ENCODE measurements at places on chromosomes 6 and 20.
A peak's percentile ranks its signal among the peaks of the same experiment; 100 is the strongest.

GRCh38 chr6:6781873-6782227, 193.3 kb downstream of the LY86 start:
- DNase-seq, result no peak

DNA sequence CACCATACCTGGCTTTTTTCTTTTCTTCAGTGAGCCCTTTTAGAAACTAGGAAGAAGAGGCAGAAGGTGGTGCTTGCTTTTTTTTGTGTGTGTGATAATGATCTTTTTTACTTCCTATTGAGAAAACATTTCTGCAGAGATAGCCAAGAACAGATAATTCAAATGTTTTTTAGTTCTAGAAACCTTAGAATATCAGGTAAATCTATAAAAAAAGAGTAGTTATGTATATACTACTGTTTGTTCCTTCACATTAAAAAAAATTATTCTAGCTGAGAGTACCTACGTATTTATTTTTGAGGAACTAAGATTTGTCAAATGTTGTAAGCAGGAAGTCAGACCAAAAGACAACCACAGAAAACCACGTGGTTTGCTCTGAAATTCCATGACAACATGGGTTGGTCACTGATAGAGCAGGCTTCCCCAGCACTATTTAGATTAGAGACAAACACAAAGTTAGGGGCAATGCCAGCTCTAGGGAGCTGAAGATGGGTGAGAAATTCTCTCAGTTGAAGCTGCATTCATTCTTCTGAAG, 12.8 kb downstream of the STK4 start:
- DNase-seq, result no peak

- peak; percentile 60 for DNase-seq
Measured at GRCh38 chr6:41367700-41368099, 32.3 kb downstream of the NCR2 start.

GRCh38 chr6:13234130-13234529, 94.2 kb downstream of the TBC1D7 start:
- no peak for DNase-seq

- DNase-seq, result no peak
Measured at GRCh38 chr6:6368684-6369052, 48.2 kb upstream of the F13A1 start.

DNA sequence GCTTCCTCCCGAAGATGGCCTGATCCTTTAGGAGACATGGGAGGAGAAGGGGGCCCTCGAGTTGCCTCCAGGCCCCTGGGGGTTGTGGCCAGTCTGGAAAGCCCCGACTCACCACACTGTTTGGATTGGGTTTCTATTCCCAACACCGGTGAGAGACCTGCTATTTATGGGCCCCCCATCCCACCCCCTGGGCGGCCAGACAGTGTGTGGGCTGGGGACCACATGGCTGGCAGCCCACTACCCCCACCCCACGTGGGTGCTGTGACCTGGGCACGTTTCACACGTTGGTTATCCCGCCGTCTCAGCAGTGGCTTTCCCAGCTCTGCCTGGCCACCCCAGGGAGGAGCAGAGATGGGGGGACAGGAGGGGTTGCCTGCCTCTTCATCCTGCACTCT, 116.1 kb downstream of the VEGFA start:
- DNase-seq, result no peak

GRCh38 chr6:74199215-74199915, 503.4 kb downstream of the CD109 start:
- DNase-seq, result no peak

DNA sequence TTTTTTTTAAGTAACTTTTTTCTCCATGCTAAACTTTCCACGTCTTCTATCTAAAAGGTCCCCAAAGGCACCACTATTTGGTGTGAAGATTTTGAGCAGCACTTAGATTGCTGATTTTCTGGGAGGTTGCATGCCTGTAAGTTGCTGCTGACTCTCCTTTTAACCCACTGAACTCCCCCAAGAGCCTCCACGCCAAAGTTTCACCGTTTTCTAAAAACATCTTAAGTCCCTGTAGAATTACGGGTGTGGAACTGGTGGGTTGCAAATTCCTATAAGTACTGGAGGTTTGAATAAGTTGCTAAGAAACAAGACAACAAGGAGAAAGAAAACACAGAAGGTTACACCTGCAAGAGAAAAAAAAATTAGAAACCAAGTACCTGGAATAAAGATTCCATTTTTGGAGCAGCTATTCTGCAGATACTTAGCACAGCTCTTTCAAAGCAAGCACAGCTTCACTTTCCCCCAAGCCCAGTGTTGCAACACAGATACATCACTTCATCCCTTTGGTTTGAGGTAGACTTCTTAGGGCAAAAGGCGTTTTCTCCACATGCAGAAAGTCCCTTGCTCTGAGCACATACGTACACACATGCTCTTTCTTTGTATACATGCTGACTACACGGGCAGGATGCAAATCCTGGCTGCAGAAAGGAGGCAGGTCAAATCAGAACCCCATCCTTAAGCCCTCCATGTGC, 5.0 kb downstream of the JAG1 start:
- DNase-seq, result no peak
